ENCODE measurements at places on chromosomes 6 and 20.

- DNase-seq: no peak
Measured at GRCh38 chr6:43977404-43978111, 149.7 kb downstream of the MRPL14 start.

- DNase-seq: no peak
Measured at GRCh38 chr20:63834491-63834880, 3.4 kb upstream of the ZBTB46 start.

GRCh38 chr20:6630514-6630913 is 137.0 kb upstream of the BMP2 start:
- no peak for DNase-seq

DNA sequence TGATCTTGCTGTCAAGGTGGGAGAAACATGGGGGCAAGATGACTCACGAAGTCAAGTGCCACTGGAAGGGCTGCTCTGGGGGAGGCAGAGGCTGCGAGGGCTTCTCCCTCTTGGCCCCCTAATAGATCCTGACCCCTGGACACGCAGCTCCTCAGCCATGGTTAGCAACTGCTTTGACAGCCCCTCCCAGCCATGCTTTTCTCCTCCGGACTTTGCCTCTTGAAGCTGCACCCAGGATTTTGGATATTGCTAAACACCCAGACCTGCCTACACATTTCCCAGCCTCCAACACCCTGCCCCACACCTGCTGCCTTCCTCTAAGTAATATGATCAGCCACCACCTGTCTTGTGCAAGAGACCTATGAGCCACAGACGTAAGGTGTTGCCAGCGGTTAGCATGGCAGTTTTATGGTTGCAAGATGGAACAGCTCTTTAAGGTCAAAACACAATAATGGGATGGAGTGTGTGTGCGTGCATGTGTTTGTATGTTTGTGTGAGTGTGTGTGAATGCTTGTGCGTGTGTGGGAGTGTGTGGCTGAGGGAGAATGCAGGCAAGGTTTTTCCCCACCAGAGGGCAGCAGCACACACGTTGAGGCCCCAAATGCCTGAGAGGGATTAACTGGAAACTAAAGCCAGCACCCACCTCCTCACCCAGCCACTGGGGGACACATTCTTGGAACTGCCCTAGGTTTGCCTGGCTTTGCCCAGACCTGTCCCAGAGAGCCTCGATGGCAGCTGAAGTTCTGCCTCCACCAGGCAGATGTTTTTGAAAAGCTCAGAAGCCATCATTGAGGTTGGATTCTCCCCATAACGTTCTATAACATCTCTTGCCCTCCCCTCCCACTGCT is 2.5 kb downstream of the IP6K3 start:
- peak; percentile 57 for DNase-seq

- peak; percentile 12 for DNase-seq
Measured at GRCh38 chr6:3919130-3919628, 70.0 kb downstream of the FAM50B start.

DNA sequence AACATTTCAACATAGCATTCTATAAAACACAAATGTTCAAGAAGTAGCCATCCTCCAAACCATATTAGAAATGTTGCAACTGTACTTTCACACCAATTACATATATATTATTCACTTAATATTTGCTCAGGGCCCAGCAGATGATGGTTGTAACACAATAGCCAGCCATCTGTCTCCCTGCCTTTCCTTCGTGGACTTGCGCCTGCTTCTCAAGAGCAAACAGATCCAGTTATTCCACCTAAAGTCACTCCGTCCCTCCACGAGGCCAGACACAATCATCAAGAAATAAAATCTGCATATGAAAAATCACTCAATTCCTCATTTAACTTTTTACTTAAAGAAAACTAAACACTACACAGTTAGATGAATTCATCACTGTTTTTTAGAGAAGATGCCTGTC is 160.4 kb downstream of the RALGAPA2 start:
- no peak for DNase-seq

DNA sequence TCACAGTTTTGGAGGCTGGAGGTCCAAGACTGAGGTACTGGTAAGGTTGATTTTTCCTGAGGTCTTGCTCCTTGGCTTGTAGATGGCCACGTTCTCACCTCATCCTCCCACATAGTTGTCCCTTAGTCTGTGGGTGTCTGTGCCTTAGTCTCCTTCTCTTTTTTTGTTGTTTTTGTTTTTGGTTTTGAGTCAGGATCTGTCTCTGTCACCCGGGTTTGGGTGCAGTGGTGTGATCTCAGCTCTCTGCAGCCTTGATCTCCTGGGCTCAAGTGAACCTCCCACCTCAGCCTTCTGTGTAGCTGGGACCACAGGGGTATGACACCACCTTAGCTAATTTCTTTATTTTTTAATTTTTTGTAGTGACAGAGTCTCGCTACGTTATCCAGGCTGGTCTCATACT is 245.2 kb downstream of the PHACTR1 start:
- no peak for DNase-seq

DNA sequence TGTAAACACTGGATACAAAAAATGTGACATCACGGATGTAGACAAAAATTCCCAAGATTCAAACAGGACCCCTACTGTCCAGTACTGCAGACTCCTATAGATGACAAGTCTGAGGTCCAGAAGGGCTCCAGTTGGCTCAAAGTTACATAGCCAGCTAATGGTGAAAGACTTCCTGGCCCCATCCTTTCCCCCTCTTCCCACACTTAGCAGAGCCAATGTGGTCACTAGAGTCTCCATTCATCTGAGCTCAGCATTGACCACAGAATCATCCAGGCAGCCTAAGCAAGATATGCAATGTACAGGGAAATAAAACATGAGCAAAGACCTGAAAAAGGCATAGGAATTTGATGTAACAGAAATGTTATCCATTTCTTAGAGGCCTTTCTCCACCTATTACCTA is 180.5 kb downstream of the ADAT2 start:
- DNase-seq: no peak

GRCh38 chr6:134658596-134658995 is 291.3 kb downstream of the ALDH8A1 start:
- DNase-seq: no peak

- no peak for DNase-seq
Measured at GRCh38 chr6:141252828-141253608, 879.7 kb upstream of the GJE1 start.

DNA sequence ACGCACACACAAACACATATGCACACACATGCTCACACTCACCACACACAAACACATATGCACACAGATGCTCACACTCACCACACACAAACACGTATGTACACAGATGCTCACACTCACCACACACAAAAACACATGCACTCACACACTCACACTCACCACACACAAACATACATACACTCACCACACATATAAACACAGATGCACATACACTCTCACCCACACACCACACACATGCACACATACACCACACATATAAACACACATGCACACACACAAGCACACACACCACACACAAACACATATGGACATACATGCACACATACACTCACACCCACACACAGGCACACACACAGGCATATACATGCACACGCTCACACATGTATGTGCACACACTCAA is 112.3 kb downstream of the ERMARD start:
- no peak for DNase-seq

GRCh38 chr6:14422061-14422460 is 304.5 kb downstream of the CD83 start:
- DNase-seq: no peak

DNA sequence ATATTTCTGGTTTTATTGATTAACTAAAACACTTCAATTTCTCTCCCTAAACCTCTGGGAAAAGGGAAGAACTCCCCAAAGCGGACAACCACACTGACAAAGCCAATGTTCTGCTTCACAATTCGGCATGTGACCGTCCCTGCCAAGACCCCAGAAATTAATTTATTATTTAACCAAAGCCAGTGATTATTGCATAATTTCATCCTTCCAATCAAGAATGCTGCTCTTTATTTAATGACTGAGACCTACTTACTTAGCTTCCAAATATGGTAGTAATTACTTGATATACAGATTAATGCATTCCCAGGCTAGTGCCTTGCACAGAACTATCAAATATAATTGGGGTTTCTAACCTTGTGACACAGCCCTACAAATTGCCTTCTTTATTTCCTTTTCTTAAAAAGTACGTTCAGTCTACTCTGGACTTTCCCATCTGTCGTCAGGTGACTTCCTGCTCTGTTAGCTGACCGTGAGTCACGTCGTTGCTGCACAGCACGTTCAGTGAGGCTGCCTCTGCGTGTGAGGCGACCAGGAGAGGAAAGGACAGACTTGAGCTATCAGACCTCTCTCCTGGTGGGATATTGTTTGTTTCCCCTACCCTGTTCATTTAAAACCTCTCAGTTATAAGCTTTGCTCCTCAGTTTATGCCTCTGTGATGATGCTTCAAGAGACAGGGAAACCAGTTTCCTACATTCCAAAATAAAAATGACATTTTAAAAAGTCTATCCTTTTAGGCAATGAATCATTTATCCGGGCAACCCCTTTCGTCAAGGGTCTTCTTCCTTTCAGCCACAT is 55.7 kb upstream of the TNFAIP3 start:
- DNase-seq: peak; percentile 31

DNA sequence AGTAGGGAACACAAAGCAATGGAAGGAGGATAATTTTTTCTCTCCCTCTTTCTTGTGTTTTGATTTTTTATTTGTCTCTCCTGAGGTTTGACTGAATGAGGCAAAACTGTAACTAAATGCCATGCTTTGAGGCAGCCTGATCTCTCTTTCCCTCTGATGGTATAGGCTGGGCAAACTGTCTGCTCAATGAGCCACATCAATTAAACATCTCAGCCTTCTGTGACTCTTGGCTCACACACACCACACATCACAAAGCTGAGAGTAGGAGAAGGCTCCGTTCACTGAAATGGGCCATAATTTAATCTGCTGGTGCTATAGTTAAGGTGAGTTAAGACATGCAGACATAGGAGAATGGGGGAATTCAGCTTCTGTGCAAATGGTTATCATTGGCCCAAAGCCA is 28.1 kb upstream of the SCGN start:
- no peak for DNase-seq

GRCh38 chr20:56974499-56975250 is 291.8 kb downstream of the BMP7 start:
- no peak for DNase-seq

- DNase-seq: no peak
Measured at GRCh38 chr6:65399355-65400084, 307.5 kb downstream of the EYS start.

DNA sequence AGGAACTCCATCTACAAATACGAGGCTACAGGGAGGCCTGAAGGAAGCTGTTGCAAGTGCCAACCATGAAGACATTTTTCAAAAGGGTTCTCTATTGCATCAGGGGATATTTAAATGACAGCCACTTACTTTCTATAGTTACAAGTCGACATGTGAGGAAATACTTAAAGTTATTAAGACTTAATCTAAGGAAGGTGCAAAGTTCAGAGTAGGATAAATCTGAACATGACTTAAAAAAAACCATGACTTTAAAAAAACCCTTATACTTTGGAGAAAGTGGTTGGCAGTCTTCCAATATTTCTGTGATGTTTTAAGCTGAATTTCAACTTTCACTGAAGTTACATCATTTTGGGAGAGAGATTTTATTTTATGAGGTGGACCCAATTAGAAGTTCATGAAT is 56.3 kb upstream of the EMILIN3 start:
- no peak for DNase-seq

- DNase-seq: no peak
Measured at GRCh38 chr6:75402296-75402695, 91.3 kb downstream of the FILIP1 start.

DNA sequence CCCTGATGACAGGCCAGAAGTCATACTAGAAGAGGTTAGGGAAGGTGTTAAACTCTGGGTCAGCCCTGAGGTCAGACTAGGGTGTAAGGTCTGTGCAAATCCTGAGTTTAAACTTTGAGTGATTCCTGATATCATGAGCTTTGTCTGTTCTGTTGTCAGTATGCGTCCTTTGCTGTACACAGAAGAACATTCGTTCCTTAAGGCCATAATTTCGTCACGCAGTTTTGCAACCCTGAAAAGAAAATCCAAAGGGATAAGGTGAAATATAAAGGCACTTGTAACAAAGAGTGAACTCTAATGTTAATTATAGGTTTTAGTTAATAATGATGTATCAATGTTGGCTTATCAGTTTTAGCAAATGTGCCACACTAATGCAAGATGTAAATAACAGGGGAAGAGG is 2.3 kb downstream of the DST start:
- DNase-seq: no peak

DNA sequence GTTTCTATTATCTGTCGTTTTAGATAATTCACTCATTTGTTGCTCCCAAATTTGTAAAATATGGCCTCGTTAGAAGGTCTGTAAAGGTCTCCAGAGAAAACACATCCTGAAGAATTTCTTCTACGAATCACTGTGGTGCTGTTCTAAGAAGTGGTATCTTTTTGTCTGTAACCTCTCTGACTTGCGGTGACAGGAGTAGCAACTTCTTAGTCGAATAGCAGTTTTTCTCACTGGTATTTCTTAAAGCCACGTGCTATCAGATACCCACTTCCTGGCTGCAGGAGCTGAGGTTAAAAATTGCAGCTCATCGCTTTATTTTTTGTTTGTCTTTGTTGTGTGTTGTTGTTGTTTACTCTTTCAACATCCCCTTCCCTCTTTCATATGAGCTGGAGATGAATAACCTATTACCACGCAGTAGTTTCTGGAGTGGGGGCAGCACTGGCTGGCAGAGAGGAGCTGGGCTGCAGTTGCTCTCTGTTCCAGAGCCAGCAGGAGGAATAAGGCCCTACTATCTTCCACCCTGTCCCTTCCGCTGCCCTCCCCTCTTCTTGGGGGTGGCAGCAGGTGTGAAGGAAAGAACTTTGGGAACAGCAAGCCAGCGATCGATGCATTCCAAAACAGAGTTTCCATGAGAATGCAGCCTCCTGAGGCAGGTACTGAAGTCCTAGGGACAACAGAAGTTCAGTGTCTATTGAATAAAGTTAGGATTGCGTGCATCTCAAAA is 64.7 kb downstream of the C6orf118 start:
- DNase-seq: no peak

DNA sequence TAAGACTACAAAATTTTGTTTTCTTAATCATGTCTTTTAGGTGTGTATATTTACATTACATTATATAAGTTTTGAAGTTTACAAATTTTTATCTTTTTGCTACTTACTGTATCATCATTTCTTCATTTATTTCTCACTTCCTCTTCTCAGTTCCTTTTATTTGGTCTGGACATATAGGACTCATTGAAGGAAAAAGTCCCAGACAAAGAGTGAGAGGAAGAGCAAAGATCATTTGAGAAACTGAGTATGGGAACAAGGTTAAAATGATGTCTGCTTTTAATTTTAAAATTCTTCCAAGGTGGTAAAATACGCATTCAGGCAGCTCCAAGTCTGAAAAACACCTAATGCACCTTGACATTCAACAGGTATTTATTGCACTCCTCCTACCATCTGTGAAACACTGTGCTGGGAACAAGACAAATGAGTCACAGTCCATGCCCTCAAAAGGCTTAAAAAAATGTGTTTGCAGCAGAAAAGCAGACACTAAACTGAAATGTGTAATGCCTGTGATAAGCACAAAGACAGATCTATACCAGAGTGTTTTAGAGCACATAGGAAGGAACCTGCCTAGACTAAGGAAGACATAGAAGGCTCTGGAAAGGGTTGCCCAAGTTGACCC is 63.2 kb downstream of the PKIB start:
- no peak for DNase-seq

- no peak for DNase-seq
Measured at GRCh38 chr6:109801794-109802193, 110.7 kb downstream of the FIG4 start.

All from T1000 (cell line).